ENCODE measurements at places on chromosomes 5 and 9.
A peak's percentile ranks its signal among the peaks of the same experiment; 100 is the strongest.

- DNase-seq: no peak
Measured at GRCh38 chr9:98589102-98589501, 119.6 kb downstream of the GABBR2 start.

GRCh38 chr5:73233461-73234203 lies 60.6 kb downstream of the TMEM174 start:
- DNase-seq: peak; percentile 55

GRCh38 chr5:55222985-55223811 lies 3.9 kb downstream of the MCIDAS start:
- DNase-seq: no peak

DNA sequence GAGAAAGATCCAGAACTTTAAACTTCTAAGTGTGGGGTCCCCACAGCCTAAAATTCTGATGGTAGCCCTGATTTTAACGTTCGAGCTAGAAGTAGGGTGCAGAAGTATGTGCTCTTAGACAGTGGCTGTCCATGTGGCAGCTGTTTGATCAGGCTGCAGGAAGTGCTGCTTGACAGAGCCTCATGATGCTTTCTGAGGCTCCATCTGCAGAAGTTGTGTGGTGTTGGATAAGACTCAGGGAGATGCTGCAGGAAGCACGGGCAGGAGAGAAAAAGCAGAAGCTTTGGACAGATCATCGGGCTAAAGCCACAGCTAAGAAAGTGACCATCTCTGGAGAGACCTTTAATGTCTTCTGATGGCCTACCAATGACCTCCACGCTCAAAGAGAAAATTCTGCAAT lies 8.1 kb downstream of the MTMR12 start:
- no peak for DNase-seq

GRCh38 chr5:128353441-128354107 lies 184.5 kb downstream of the FBN2 start:
- peak; percentile 65 for DNase-seq

DNA sequence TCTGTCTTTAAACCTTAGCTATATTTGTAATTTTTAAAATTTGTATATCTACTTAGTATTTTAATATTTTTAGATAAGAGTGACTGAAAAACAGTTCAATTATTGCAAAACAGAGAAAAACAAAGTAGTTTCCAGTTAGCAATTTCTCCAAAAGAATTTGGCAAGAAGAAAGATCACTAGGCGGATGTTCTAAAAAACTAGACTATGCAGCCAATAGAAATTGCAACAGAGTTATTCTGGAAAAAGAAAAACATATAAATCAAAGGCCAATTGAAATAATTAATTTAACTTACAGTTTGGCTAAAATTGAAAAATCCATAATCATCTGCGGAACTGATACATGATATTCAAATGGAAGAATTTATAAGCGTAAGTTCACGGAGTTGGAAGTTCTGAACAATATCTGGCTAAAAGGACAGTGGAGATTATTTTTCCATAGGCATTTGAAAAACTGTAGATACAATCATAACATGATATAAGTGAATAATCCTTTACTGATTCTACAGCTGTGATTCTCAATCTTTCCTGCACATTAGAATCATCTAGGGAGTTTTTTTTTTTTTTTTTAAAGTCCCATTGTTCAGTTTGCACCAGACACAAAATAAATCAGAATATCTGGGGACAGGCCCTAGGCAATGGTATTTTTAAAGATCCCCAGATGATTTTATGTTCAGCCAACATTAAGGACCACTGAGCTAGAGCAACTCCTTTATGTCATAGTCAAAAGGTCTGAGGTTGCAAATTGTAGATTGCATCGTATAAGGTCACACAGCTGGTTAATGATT lies 605.1 kb upstream of the DAB2 start:
- DNase-seq: no peak

- DNase-seq: no peak
Measured at GRCh38 chr5:58406394-58406793, 53.5 kb downstream of the PLK2 start.

GRCh38 chr5:109961751-109962150 lies 272.0 kb downstream of the MAN2A1 start:
- DNase-seq: no peak

GRCh38 chr5:16542236-16542635 lies 74.6 kb downstream of the RETREG1 start:
- no peak for DNase-seq

GRCh38 chr5:17114233-17114632 lies 103.2 kb upstream of the BASP1 start:
- no peak for DNase-seq

- DNase-seq: no peak
Measured at GRCh38 chr9:13962006-13962405, 351.9 kb downstream of the NFIB start.

GRCh38 chr9:29389421-29389820 lies 1816.1 kb upstream of the C9orf72 start:
- DNase-seq: no peak

GRCh38 chr9:11833056-11833455 lies 860.1 kb upstream of the TYRP1 start:
- no peak for DNase-seq

DNA sequence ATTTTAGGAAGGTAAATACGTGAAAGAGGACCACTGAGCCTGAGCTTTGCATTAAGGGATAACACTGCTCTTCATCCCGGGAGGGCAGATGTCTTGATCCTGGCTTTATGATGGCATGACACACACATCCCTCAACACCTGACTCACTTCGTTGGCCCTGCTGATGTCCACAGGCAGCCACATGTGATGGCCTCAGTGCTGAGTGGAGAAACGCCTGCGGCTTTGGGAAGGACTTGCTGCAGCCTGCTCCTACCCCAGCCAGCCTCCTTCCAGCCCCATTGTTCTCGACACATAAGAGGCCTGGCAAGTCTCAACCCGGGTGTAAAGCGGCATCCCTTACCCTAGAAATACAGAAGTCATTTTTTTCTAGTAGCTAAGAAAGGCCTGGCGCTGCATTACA lies 169.0 kb downstream of the SYK start:
- no peak for DNase-seq

- DNase-seq: no peak
Measured at GRCh38 chr5:78236046-78236445, 58.5 kb downstream of the AP3B1 start.

DNA sequence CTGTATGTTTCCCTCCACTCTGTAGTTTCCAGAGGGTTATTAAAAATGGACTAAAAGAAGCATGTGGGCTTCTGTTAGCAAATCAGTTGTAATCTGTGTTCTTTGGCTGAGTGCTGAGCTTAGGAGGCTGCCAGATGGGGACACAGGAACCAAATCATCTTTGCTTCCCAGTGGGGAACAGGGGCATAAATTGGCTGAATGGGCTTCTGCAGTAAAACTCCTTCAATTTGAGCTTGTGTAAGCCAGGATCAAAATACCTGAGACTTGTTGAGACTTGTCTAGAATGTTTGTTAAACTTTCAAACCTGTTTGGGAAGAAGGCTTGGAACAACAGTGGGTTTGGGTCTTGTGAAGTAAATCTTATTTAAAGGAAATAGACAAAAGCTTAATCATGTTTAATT lies 32.2 kb upstream of the TNFAIP8 start:
- DNase-seq: no peak

DNA sequence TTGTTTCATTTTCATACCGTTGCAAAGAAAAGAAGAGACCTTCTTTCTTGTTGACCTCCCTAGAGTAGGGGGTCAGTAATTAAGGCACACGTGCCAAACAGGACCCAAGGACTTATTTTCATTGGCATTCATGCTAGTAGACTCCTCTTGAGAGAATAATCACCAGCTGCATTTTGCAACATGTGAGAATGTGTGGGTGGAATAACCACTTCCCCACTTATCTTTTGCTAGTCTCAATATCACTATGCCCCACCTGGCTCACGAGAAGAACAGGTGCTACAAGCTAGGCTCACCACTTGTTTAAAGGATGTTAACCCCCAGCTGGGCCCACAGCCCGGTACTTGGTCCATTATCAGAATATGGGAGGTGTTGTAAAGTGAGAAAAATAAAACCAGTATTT lies 460.7 kb upstream of the MEF2C start:
- no peak for DNase-seq

- DNase-seq: no peak
Measured at GRCh38 chr5:124538191-124538590, 208.2 kb downstream of the ZNF608 start.

DNA sequence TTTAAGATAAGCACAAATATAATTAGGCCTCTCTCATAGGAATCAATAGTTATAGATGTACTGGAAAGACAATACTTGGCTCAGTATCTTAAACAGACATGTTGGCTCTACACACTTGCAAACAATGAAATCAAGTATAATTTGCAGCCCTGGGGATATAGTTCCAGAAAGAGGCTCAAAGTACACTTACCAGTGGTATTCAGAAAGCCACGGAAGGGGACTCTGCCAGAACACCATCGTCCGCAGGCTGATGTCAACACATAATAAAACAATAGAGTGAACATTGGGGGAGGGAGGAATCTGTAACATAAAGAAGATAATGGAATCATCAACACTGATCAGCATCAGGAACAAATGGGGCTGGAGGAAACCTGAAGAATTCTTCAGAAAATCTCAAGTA lies 31.2 kb upstream of the EBF1 start:
- no peak for DNase-seq

DNA sequence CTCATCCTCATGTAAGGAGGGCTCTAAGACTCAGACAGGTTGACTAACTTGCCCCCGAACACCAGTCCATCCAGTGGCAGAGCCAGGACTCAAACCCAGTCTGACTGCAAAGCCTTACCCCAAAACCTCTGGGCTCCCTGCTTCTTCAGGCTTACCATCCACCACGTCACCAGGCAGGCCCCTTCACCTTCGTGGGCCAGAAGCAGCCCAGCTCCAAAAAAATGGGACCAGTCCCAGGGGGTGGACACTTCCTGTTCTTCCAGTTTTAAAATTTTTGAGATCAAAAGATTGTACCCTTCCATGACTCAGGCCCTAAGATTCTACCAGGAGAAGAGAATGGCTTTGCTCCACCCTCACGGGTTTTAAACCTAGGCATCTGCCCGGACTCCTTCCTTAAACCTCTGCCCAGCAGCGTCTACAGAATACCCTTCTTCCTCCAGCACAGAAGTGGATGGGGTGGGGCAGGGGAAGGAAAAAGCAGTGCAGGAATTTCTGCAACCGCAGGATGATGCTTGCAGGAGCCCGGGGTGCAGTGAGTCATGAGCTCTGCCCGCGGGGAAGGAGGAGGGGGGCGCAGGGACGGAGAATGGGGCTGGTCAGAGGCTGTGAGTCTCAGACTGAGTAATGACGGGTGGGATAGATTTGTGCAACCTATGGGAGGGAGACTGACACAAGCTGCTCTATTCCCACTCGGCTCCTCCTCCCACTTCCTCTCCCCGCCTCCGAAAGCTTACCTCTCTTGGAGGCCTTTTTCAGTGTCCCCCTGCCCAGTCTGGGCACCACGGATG lies 50.4 kb upstream of the STXBP1 start:
- DNase-seq: no peak

- no peak for DNase-seq
Measured at GRCh38 chr5:109524026-109524425, 114.3 kb upstream of the PJA2 start.

DNA sequence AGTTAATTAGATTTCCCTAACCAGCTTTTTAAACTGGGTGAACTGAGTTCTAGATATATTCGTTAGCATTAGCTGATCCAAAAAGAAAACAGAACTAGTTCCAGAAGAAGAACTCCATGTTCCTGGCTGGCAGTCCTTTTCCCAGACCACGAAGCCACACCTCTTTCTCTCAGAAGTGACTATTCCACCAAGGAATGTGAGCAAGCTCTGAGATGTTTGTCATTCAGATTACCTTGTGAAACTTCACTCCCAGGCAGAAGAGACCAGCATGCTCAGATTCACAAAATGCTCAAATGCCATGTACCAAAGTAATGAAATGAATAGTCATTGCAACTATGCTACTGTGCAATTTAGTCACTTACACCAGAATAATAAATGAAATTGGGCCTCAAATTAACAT lies 4.4 kb upstream of the SSBP2 start:
- peak; percentile 49 for DNase-seq

DNA sequence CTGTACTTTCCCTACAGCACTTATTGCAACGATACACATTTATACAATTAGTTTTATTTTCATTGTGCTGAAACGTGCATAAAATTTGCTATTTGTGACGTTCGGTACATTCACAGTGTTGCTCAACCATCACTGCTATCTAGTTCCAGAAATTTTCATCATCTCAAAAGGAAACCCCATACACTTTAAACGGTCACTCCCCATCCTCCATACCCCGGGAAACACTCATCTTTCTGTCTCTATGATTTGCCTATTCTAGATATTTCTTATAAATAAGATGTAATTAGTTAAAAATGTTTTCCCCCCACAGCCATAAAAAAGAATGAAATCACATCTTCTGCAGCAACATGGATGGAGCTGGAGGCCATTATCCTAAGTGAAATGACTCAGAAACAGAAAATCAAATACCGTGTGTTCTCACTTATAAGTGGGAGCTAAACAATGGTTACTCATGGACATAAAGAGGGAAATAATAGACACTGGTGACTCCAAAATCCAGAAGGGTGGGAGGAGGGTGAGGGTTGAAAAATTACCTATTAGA lies 40.2 kb upstream of the TEX48 start:
- no peak for DNase-seq

- DNase-seq: no peak
Measured at GRCh38 chr9:127314911-127315310, 50.3 kb downstream of the GARNL3 start.

- peak; percentile 75 for DNase-seq
Measured at GRCh38 chr9:132507670-132508469, 74.5 kb upstream of the BARHL1 start.

DNA sequence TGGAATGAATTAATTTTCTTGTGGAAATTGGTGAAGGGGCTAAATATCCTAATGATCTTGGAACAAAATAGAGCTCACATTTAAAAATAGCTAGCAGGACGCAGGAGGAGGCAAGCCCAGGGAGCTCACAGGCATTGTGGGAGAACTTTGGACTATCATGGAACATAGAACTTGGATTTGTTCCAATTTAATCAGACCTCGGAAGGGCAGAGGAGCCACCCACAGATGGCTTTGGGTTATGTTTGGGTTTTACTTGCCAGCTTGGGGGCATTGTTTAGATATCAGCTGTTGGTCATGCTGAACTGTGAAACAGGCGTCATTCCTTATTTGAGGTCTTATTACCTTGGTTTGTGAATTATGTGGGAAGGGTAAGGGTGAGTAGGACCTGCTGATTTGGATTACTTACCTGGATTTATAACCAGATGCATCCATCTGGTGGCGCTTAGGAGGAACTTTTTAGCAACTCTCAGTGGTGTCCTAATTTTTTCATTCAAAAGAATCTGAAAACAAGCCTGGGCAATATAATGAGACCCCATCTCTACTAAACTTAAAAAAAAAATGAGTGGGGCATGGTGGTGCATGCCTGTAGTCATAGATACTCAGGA lies 14.1 kb upstream of the PTGR1 start:
- DNase-seq: no peak

GRCh38 chr9:91060520-91061343 lies 259.1 kb downstream of the SYK start:
- peak; percentile 41 for DNase-seq
